ENCODE measurements at places on chromosomes 16 and 17.

DNA sequence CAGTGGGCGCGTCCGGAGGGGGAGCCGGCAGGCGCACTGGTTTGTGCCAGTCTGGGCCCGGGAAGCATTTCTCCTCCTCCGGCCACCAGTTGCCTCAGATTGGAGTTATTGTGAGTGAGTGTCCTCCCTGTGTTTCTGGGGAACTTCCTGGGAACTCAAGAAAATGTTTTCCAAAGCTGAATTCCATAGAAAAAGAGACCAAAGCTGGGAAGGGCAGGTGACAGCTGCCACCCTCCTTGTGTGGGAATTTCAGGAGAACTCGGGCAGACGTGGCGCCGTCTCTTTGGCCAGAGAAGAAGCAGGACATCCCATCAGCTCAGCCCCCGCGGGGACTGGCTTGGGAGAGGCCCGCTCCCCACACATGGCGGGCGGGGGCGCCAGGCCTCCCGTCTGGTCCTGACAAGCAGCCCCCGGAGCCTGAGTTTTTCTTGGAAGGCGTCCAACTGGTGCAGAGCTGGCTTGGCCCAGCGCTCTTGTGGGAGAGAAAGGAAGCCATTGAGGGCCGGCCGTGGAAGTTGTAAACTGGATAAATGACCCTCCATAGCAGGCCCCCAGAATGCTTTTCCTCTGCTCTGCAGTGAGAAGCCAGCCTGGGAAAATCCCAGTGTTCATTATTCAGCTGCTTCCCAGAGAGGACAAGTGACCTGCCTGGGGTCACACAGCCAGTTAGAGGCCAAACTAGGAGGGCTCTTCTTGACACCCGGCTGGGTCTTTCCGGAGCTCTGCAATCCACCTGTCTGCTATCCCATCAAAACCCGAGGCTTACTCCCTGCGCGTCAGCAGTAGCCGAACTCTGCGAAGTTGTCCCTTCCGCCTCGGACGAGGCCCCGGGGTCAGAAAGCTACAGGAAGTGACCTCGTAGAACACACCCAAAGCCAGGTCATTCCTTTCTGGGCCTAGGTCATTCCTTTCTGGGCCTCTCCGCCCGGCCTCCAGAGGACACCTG, 39.2 kb upstream of the GSE1 start:
- DNase-seq = peak; percentile 58

GRCh38 chr17:63699638-63700527, at the start of gene LIMD2:
Gene LIMD2, minus strand, starts transcription at chr17:63700125. Its CDS starts 827 bp downstream, at chr17:63699298.
- DNase-seq = peak; percentile 63

- DNase-seq = peak; percentile 6
Observed at GRCh38 chr16:86232496-86232895, 277.8 kb upstream of the FOXF1 start.

DNA sequence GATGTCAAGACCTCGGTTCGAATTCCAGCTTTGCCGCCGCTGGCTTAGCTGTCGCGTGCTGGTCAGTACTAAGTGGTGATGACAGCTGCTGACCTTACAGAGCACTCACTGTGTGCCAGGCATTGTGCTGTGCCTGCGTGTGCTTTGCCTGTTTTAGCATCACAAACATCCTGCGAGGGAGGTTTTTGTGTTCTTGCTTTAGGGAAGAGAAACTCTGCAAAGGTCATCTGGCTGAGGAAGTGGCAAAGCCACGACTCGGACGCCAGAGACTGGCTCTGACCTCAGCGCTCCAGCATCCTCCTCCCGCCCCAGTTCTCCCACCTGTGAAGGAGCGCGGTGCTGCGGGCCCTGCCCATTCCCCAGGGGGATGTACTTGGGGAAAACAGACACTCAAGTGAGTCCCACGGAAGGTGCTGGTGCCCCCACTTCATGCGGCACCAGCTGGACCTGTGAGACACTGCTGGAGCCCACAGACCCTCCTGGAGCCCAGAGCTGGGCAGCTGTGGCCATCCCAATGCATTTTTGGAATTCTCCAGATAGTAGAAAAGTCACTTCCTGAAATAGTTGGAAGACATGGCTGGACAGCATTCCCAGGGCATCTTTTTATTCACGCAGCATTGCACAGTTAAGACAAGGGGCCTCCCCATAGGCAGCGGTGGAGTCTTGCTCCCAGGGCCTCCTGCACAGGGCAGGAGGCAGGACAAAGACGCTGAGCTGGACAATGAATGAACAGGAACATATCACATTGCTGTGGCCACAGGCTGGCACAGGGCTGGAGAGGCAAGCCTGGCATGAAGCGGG, 20.0 kb upstream of the HERPUD1 start:
- DNase-seq = peak; percentile 69

- DNase-seq = peak; percentile 61
Observed at GRCh38 chr16:88454523-88454947, 1.5 kb downstream of the ZFPM1 start.

DNA sequence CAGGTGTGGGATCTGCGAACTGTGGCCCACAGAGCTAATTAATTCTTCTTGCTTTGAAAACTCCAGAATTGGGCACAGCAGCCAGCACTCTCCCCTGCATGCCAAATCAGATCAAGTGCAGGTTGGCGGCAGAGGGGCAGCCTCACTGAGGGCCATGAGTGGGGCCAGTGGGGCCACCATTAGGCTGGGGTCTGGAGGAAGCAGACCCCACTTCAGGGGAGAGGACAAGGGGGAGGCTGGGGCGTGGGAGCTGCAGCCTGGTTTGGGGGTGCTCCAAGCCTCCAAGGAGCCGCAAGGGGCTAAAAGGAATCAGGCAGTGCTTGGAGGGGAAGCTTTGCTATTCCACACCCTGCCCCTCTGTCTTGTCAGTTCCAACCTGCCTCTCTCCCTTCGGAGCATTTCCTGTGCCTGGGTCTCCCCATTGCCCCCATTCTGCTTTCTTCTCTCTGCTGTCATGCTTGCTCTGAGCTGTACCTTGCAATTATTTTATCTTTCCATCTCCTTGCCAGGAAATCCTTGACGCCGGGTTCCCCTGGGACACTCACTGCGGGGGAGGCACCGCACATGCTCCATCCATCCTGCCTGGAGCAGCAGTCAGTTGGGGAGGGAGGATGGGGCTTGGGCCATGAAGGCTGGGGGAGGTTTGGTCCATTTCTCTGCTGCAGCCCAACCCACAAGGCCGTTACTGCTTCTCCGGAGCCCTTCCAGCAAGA, 3.3 kb upstream of the ABCC3 start:
- DNase-seq = no peak

GRCh38 chr17:77879896-77880280, 78.6 kb upstream of the TNRC6C start:
- no peak for DNase-seq

- DNase-seq = no peak
Observed at GRCh38 chr17:64147110-64148016, 17.4 kb upstream of the ERN1 start.

DNA sequence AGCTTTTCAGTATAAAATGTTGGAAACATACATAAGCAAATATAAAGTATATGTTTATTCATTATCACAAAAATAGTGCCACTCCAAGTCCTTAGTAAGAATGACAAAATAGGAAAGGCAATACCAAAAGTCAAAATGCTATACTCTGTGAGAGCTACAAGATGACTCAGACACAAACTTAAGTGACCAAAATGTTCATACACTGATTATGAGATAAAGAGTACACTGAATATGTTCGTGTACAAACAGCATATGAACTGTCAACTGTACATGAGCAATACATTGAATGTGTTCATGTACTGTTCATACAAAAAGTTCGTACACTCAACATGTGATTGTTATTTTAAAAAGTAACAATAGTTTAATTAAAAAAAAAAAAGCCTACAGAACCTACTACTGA, 103.3 kb downstream of the CA4 start:
- DNase-seq = no peak

GRCh38 chr17:77449908-77450741, 309.4 kb downstream of the SEC14L1 start:
- peak; percentile 57 for DNase-seq

GRCh38 chr17:68170246-68170645, 77.6 kb upstream of the AMZ2 start:
- no peak for DNase-seq

- DNase-seq = peak; percentile 47
Observed at GRCh38 chr16:85461814-85462713, 151.1 kb upstream of the GSE1 start.

GRCh38 chr16:88102597-88102996, 151.4 kb downstream of the BANP start:
- no peak for DNase-seq

- DNase-seq = no peak
Observed at GRCh38 chr16:35431829-35432663, 1972.6 kb downstream of the TP53TG3F start.

- DNase-seq = no peak
Observed at GRCh38 chr16:83835586-83836566, 28.1 kb downstream of the HSBP1 start.
